ENCODE measurements at places on chromosomes 2 and 18.

DNA sequence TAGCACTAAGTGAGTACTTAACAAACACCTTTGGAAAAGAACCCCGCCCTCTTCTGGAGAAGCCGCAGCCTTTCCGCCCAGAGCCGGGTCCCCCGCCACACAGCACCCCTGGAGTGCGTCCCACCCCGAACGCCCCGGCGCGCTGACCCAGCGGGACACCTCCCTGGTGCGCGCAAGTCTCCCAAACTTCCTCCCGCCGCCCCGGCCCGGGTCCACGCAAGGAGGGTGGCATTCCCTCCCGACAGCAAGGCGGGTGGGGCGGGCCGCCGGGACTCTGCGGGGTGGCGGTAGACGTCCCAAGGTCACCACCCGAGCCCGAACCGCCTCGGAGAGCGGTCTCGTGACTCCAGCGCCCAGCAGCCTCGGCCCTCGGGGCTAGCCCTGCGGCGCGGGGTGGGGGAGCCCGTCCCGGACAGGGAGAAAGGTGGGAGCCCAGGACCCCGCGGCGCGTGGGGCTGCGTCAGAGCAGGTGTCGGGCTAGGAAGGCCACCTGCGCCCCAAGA is 598 bp downstream of the CCDC93 start:
- no peak for DNase-seq

DNA sequence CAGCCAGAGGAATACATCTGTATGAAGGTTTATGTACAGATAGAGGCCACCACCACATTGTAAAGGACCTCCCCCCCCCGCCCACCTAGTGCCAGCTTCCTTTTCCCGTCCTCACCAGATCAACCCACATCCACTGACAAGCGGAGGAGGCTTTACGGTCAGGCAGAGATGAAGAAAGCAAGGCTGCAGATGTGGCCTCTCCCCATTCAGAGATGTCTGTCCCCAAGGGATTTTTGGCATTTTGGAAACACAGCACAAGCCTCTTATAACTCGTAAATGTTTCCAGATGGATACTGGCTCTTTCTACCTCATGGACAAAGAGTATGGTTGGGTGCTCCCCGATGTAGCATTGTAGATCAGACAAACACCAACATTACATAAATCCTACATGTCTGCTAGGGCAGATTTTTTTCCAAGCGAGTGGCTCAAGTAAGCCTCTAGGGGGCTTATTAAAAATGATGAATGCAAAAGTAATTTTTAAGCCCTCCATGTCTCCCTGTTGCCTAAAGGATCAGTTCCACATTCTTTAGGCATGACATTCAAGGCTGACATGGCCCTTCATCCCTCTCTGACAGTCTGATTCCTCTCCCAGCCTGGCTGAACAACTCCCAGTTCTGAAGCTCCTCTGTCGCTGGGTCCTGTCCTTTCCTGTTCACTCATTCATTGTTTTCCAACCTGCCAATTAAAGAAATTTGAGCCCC is 11.7 kb downstream of the VIT start:
- DNase-seq = no peak

GRCh38 chr2:127034883-127035611 is 71.9 kb downstream of the BIN1 start:
- DNase-seq = no peak

GRCh38 chr2:215149486-215149885 is 11.1 kb upstream of the ABCA12 start:
- no peak for DNase-seq
